Renal cortex interstitium (tissue), 15 donors: ENCODE measurements at places on chromosomes 12 and 14. TPM values are rescaled to one million over a fixed set of nuclear protein-coding genes. Genes with fewer than 3 reads are reported as not detected.

FAM186B gene
- 3.0 TPM for polyA plus RNA-seq

PLCZ1 gene
- 0.89 TPM for polyA plus RNA-seq

REP15 gene
- polyA plus RNA-seq, result 2.5 TPM

KRT6C gene
- polyA plus RNA-seq, result not detected

HELB gene
- polyA plus RNA-seq, result 3.4 TPM

LTBP2 gene
- 6.0 TPM for polyA plus RNA-seq

AMHR2 gene
- 0.29 TPM for polyA plus RNA-seq

LHX5 gene
- not detected for polyA plus RNA-seq

PRICKLE1 gene
- 47.2 TPM for polyA plus RNA-seq

PRDM4 gene
- 37.9 TPM for polyA plus RNA-seq

DCAF5 gene
- 56.3 TPM for polyA plus RNA-seq

KLRF2 gene
- not detected for polyA plus RNA-seq

PIANP gene
- polyA plus RNA-seq, result 13.0 TPM

MUCL1 gene
- polyA plus RNA-seq, result not detected

HOXC4 gene
- 59.0 TPM for polyA plus RNA-seq

CIDEB gene
- polyA plus RNA-seq, result 24.6 TPM

CRIP2 gene
- 86.2 TPM for polyA plus RNA-seq

FAM181A gene
- polyA plus RNA-seq, result not detected

AMN gene
- 52.1 TPM for polyA plus RNA-seq

ACACB gene
- polyA plus RNA-seq, result 33.9 TPM

ABCC9 gene
- polyA plus RNA-seq, result 28.2 TPM

ZDHHC22 gene
- polyA plus RNA-seq, result 0.55 TPM

NPAS3 gene
- 8.9 TPM for polyA plus RNA-seq

SPIC gene
- polyA plus RNA-seq, result not detected

SLC15A5 gene
- not detected for polyA plus RNA-seq

RBM25 gene
- polyA plus RNA-seq, result 147 TPM

MEG3 gene
- polyA plus RNA-seq, result 144 TPM

LRRC10 gene
- polyA plus RNA-seq, result not detected

PROX2 gene
- polyA plus RNA-seq, result 1.2 TPM

MVK gene
- 23.9 TPM for polyA plus RNA-seq

FLVCR2 gene
- 7.5 TPM for polyA plus RNA-seq

C3AR1 gene
- polyA plus RNA-seq, result 3.0 TPM

CMA1 gene
- polyA plus RNA-seq, result 0.32 TPM

KIF5A gene
- polyA plus RNA-seq, result 0.50 TPM

USP44 gene
- polyA plus RNA-seq, result 1.8 TPM

GLT8D2 gene
- 12.1 TPM for polyA plus RNA-seq

ASIC1 gene
- polyA plus RNA-seq, result 4.5 TPM

C14orf39 gene
- 0.32 TPM for polyA plus RNA-seq

ADAMTS20 gene
- polyA plus RNA-seq, result 1.1 TPM

BDKRB1 gene
- polyA plus RNA-seq, result 0.52 TPM

CNTN1 gene
- 37.6 TPM for polyA plus RNA-seq

TAS2R42 gene
- polyA plus RNA-seq, result not detected

RBM19 gene
- polyA plus RNA-seq, result 29.5 TPM

PZP gene
- polyA plus RNA-seq, result 0.53 TPM

IAPP gene
- not detected for polyA plus RNA-seq

KCNA5 gene
- 2.2 TPM for polyA plus RNA-seq

EXD2 gene
- 33.7 TPM for polyA plus RNA-seq

EML1 gene
- polyA plus RNA-seq, result 37.2 TPM

SLC6A13 gene
- polyA plus RNA-seq, result 39.9 TPM

CCDC196 gene
- polyA plus RNA-seq, result 0.12 TPM

IL23A gene
- 0.78 TPM for polyA plus RNA-seq

HPD gene
- 3.2 TPM for polyA plus RNA-seq

HOXC5 gene
- polyA plus RNA-seq, result 2.0 TPM

TMEM132D gene
- polyA plus RNA-seq, result 1.8 TPM

C1S gene
- polyA plus RNA-seq, result 66.1 TPM

RNF34 gene
- 43.9 TPM for polyA plus RNA-seq

DNAJC22 gene
- 22.1 TPM for polyA plus RNA-seq

SLC25A47 gene
- not detected for polyA plus RNA-seq
